ENCODE measurements at places on chromosomes 5 and 9. TPM values are rescaled to one million over a fixed set of nuclear protein-coding genes. Genes with fewer than 3 reads are reported as not detected.

The CCL19 gene
- not detected for total RNA-seq

DNA sequence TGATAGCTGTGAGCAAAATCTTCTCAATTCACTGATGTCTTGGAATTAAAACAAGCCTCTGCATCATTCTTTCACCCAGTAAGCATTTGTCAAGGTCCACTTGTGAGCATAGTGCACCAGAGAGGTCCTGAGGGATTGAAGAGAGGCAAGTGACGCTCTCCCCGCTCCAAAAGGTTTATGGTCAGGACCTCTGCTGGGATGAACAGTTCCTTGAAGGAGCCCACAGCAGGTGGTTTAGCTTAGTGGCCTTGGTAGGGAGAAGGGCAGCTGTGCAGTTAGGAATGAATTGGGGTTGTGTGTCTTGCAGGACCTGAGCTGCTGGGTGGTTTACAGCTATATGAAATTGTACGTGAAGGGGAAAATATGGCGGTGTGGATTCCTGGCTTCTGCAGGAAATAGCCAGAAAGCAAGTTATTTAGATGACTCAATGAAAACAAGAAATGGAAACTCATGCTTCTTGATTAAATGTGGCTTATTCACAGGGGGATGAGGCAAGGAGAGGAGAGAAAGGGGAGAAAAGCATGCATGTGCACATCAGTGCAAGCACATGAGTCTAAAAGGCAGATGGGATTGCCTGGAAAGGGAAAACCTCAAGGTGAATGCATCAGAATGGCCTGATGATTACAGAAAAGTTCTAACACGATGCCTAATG is 42.0 kb downstream of the SUB1 start:
- no peak for DNase-seq

The BRINP1 gene
- not detected for total RNA-seq

GRCh38 chr5:170491479-170491878 is 12.3 kb upstream of the KCNIP1 start:
- no peak for DNase-seq

- no peak for DNase-seq
These were observed 24.2 kb downstream of the TNFAIP8 start for GRCh38 chr5:119379942-119380547.

GRCh38 chr5:72556351-72557166 is 49.3 kb upstream of the ZNF366 start:
- DNase-seq: no peak

The IL13 gene
- 308 TPM for total RNA-seq

The PAEP gene
- total RNA-seq: not detected

The MRNIP gene
- total RNA-seq: 24.6 TPM

The IDNK gene
- total RNA-seq: 6.3 TPM

DNA sequence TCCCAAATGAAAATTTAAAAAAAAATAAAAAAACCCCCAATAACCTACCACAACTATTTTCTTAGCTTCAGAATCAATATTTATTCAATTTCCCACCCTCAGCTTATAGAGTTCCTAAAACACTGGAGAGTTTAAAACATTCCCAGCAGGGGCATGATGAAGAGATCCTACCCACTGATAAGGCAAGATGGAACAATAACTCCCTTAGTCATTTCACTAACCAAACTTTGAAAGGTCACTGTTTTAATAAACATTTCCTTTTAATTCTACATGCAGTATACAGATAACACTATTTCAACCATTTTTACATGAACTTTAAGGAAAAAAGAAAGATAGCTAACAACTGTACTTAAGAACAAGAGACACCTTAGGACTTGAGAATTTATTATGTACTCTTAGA is 34.9 kb upstream of the ACOT12 start:
- DNase-seq: no peak

The SPATA6L gene
- not detected for total RNA-seq

DNA sequence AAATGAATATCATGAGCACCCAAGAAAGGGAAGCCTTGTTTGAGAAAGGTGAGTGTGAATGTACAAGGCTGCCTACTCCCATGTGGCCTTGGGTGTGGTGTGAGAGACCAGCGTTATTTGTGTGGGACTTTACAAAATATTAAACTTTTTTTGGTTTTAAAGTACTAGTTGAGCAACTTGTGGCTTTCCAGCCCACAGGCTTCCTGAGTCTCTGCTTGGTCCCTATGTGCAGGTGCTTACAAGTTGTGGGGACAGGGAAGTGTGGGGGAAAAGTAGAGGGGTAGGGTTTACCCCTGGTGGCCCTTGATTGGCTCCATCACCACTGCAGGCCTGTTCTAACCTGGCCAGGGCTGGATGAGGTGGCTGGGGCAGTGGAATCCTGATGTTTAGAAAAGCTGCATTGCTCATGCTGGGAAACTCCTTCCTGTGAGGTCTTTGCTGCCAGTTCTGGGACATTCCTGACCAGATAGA is 19.7 kb downstream of the PTTG1 start:
- no peak for DNase-seq
